CD4-positive, alpha-beta T cell treated with Interferon alpha-2 for 1 hour (primary cell): ENCODE measurements at places on chromosomes 16 and 17.

DNA sequence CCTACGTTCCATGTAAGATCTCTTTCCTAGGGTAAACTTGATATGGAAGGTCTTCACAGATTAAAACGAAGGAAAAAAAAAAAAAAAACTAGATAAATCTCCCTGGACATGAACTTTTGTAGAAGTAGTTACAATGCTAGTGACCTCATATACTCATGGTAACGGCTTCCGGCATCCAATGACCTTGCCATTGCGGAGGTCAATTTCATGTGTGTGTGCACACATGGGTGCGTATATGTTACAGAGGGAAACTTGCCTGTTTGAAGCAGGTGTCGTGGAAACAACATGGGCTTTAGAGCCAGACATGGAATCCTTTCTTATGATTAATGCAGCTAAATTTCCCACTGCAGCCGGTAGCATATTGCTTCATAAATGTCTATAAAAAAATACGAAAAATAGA lies 435.5 kb downstream of the MAF start:
- DNase-seq, result no peak

DNA sequence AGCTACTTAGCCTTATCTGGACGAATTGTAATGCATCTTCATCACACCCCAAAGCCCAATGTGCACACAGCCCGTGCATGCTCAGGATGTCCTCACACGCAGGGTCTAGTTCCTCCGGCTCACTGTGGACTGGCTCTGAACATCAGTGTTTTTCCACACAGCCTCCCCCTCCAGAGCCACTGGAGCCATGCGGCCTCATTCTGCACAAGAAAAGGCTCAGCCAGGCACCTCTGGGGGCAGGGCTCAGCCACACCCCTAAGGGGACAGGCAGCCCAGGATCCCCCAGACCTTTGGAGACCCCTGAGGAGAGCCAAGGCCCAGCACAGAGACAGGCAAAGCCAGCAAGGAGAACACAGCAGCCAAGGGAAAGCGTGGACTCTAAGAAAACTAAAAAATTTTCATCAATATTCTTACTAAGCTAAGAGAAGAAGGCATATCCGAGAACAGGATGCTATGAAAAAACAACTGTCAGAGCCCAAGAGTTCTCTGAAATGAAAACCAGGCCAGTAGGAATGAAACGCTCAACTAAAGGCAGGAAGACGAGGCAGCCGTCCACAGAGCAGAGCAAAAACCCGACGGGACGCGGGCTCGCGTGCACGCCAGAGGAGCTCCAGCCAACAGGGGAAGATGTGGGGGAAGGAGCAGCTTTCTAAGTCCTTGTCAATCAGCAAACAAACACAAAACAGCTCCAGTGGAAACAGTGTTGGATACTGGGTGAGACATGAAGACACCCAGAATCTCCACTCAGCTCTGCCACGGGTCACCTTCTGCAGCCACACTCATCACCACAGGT lies 34.5 kb downstream of the MAP1LC3B start:
- no peak for DNase-seq

DNA sequence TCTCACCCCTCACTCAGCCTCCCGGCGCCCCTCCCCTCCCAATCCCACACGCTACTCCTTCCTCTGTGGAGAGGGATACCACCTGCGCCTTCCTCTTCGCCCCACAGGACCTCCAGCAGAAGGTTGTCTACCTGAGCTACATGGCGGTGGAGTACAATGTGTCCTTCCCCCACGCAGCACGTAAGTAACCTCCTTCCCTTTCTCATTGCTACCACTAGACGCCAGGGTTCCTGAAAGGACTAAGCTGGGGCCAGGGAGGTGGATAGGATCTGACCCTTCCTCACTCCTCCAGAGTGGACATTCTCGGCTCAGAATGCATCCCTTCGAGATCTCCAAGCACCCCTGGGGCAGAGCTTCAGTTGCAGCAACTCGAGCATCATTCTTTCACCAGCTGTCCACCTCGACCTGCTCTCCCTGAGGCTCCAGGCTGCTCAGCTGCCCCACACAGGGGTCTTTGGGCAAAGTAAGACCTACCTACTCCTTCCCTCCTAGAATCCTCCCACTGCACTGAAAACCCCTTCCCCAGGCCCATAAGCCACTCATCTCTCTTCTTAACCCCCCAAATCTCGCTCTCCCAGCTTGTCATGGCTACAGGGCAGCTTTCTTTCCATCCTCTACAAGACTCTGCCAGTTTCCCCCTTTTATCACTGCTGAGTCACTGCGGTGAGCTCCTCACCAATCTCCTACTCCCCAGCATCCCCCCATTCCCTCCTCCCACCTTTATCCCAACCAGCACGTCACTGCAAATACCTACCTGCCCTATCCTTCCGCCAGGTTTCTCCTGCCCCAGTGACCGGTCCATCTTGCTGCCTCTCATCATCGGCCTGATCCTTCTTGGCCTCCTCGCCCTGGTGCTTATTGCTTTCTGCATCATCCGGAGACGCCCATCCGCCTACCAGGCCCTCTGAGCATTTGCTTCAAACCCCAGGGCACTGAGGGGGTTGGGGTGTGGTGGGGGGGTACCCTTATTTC lies 1.5 kb downstream of the CD68 start:
- DNase-seq, result no peak

DNA sequence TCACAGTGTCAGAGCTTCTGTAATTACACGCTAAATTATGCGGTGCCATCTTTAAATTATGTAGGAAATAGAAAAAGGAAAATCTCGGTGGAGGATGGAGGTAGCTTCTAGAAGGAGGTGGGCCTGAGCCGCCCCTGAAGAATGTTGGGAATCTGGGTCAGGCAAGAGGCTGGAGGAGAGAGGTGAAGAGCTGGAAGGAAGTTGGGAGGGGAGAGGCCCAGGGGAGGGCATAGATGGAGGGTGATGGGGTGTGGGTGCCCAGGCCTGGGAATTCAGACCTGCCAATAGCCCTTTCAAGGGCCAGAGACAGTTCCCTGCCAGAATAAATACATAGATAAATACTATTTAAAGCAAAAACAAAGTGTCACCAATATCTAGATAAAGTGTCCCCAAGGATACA lies 415.0 kb upstream of the HSBP1 start:
- no peak for DNase-seq

- DNase-seq, result no peak
These were observed 2.7 kb downstream of the ZNF785 start for GRCh38 chr16:30582611-30583340.

GRCh38 chr17:13490427-13490826 lies 111.3 kb downstream of the HS3ST3A1 start:
- no peak for DNase-seq

DNA sequence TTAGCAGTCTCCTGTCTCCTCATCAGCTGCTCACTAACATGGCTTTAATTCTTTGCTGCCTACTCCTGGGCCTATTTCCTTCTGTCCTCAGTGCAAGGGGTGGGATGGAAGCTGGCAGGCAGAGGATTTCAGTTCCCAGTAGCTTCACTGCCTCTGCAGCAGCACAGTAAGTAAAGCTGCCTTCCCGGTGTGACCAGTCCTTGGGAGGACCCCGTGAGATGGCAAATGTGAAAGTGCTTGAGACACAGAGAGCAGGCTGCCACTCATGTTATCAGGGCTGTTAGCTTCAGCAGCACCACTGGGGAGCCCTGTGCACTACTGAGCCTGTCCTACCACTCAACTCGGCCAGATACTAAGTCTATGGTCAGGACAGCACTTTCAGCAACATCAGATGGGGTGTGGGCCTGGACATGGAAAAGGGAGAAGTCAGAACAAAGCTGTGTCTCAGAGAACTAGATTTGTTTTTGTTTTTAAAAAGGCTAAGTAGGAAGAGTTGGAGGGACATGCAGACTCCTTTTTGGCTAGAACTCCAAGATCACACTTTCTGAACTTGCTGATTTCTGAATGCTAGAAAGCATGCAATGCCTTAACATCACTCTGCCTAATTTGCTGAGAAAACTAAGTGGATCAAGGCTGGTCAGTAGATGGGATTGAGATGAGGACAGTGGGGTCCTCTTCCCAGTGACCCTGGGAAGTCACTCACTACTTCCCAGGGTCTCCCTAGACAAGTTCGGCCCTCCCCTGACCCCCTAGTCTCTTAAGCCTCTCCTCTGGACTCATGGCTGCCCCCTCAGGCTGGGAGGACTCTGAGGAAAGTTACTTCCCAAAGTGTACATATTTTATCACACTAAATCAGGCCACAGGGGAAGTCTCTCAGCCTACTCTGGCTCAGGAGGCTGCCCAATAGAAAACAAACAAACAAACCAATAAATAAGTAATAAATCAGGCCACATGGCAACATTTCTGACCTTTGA lies 1.1 kb downstream of the ACSF2 start:
- no peak for DNase-seq

DNA sequence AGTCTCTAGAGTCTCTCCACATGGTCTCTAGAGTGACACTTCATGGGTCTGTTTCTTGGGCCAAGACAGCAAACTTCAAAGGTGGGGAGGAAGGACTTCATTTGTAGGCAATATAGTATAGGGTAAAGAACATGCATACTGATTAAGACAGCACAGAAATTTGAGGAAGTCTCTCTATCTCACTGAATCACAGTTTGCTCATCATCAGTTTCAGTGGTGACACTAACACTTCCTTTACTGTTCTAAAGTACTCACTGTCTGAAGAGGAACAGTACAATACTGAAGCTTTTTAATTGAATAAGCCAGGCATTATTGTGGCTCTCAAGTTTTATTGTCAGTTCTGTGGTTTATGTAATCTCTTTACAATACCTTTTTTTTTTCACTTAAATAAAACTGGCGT lies 656.4 kb upstream of the CDH8 start:
- DNase-seq, result no peak

DNA sequence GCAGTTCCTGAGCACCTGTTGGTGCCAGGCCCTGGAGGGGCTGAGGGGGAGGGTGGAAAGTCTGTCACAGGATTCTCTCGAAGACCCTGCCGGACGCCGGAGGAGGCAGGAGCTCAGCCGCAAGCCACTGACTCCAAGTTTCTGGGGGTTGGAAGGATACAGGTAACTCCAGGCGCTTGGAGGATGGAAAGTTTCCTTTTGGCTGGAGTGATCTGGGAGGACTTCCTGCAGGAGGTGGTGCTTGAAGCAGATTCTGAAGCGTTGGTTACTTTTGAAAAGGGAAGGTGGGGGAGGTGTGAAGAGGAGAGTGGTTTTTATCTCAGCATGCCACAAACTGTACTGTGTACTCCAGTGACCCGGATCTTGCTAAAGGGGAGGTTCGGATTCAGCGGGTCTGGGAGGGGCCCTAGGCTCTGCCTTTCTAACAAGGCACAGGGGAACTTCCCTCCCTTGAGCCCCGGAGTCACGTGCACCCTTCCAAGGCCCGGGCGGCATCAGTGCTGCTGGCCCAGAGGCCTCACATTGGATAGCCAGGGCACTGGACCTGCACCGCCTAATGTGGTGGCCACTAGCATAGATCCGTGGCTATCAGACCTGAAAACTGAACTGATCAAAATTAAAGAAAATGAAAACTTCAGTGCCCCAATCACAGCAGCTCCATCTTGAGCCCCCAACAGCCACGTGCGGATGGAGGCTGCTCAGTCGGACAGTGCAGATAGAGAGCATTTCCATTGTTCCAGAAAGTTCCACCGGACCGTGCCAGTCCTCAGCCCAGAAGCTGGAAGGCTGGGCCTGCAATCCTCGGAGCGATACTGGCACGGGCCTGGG lies 42.2 kb upstream of the GSE1 start:
- peak; percentile 73 for DNase-seq

DNA sequence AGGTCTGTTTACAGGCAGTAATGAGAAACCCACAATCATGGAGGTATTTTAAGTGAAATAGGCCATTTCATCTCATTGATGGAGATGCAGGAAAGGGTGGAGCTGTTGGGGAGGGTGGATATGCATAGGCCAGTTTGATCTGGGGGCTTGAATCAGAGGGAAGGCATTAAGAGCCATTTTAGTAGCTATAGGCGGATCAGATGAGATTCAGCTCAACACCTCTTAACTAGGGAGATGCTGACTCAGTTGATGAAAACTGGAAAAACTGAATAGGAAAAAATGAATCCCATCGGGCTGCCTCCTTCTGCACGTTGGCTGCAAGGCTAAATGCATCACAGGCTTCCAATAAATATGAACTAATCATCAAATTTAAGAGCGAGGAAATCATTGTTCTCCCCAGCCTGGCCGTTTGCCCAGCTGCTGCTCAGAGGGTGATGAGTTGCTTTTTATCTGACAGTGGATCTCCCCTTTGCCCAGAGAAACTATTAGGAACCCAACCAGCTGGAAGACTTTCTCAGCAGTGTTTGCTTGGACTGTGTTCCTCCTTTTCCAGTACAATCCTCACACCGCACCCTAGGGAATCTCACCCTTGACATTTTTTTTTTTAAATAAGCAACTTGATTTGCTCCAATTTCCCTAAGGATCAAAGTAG lies 149.6 kb downstream of the SOX9 start:
- DNase-seq, result no peak

DNA sequence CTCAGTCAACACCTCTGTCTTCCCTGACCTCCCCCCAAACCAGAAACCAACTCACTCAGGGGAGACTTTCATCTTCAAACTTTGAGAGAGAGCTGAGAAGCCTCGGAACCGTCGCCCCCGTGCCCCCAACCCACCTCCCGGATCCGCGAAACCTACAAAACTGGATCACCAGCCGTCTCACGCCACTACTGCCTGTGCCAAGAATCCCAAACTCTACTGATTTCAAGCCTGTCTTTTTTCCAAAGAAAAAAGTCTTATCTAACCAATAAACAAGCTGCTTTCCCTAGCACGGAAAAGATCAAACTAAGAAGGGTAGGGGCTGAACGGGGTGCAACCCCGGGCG lies 2.0 kb downstream of the AXIN2 start:
- DNase-seq, result no peak

DNA sequence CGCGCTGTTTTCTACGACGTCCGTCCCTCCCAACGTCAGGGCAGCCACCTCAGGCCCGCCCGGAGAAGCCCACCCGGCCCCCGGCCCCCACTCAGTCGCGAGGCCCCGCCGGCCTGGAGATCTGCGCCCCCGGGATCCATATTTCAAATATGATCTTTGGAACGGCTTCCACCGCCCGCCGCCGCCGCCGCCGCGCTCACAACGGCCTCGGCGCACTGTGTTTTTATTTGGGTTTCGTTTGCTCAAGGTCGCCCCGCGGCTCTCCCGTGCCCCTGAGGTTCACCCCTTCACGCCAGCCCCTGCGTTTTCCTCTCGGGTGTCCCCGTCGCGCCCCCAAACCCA lies 4.2 kb upstream of the CBX4 start:
- peak; percentile 33 for DNase-seq

DNA sequence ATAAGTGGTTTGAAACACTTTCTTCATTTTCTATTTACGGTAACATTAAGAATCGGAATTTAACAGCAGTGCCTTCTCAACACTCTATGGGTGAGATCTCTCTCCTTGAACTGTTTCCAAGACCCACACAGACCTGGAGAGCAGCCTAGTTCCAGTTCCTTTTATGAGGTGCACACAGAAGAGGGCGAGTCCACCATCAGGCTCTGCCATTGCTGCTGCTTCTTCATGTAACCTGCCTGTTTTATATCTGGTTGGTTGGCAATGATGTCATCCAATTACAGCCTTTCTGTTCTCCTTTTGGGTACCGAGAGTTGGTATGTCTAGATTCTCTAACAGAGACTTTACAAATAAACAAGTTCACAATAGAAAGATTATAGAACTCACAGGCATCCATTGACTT lies 225.7 kb downstream of the UTP18 start:
- DNase-seq, result no peak

GRCh38 chr17:35978346-35978745 lies 3.0 kb downstream of the CCL16 start:
- DNase-seq, result no peak

- DNase-seq, result no peak
These were observed 78.3 kb downstream of the TANGO6 start for GRCh38 chr16:68921637-68922036.

GRCh38 chr16:27232901-27233625 lies 29.7 kb downstream of the KDM8 start:
- no peak for DNase-seq

GRCh38 chr16:49921791-49922456 lies 66.0 kb upstream of the ZNF423 start:
- peak; percentile 30 for DNase-seq
